ENCODE measurements at places on chromosomes 11 and 22.
A peak's percentile ranks its signal among the peaks of the same experiment; 100 is the strongest.

DNA sequence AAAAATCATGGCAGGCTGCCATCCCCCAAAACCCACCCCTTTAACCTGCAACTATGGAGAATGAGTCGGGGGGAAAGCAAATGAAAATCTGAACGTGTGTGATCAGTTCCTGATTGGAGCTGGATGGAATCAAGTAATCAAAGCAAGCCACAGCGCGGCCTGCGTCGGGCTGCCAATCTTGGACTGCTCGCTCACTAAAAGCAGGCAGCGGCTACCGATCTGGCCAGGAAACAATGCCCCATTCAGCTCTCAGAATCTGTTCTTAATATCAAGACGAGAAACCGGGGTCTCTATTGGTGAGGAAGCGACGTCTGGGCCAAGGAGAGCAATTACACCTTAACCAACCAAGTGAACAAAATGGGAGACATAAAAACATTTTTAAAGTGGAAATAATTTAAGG lies 472.2 kb downstream of the SOX6 start:
- no peak for DNase-seq

- DNase-seq, result no peak
These were observed 27.4 kb downstream of the SCUBE1 start for GRCh38 chr22:43315687-43316217.

GRCh38 chr11:63831326-63831725 lies 7.6 kb upstream of the MARK2 start:
- DNase-seq, result no peak

- no peak for DNase-seq
These were observed 265.3 kb downstream of the TBC1D22A start for GRCh38 chr22:47027766-47028165.

- DNase-seq, result no peak
These were observed 5.7 kb upstream of the CHRM1 start for GRCh38 chr11:62926680-62927455.

DNA sequence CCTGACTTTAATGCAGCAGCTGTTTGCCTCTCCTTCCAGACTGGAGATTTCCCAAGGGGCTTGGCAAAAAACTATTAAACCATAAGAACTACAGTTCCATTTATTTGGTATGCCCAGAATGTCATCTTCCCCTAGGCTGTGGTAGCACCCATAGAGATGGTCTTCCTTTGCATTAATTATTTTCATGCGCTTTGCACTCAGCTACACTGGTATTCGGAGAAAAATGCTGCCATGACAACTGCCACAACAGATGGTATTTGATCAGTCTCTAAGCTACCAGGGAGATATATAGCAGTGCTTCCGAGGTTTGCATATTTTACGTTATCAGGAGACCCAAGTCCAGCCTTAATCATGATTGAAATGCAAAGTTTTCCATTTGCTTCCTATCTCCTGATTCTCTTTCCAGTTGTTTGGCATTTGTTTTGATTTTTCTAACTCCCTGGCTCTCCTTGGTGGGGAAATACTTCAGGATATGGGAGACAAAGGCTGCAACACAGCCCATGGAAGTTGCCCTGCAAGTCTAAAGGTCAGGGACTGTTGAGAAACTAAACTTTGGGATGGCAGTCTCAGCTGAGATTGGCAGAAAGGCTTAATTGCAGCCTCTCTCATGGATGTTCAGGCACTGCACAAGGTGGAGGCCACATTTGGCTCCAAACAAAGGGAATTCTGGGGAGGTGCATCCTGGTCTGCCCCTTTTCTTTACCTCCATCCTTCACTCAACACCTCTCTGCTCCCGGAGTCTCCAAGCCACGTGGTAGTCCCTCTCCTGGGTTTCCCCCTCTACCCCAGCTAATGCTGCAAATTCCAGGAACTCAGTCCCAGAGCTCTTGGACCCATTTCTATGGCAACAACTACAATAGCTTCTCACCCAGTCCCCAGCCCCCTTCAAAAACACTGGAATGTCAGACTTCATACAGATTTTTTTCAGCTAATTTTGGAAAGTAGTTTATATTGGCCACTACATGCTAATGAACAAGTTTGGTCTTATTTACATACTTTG lies 151.8 kb downstream of the NAV2 start:
- peak; percentile 93 for DNase-seq

DNA sequence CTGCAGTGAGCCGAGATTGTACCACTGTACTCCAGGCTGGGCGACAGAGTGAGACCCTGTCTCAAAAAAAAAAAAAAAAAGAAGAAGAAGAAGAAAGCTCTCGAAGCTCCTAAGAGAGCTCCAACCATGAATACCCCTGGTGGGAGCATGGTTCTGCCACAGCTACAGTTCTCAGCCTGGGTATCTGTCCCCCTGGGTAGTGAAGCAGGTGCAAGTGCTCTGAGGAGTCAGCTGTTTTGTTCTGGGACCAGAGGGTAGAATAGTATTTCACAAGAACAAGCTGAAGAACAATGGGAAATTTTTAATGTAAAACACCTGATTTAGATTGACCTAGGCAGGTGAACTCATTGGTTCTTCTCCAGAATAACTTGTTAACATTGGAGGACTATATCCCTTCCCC lies 4.3 kb upstream of the HYOU1 start:
- DNase-seq, result no peak

DNA sequence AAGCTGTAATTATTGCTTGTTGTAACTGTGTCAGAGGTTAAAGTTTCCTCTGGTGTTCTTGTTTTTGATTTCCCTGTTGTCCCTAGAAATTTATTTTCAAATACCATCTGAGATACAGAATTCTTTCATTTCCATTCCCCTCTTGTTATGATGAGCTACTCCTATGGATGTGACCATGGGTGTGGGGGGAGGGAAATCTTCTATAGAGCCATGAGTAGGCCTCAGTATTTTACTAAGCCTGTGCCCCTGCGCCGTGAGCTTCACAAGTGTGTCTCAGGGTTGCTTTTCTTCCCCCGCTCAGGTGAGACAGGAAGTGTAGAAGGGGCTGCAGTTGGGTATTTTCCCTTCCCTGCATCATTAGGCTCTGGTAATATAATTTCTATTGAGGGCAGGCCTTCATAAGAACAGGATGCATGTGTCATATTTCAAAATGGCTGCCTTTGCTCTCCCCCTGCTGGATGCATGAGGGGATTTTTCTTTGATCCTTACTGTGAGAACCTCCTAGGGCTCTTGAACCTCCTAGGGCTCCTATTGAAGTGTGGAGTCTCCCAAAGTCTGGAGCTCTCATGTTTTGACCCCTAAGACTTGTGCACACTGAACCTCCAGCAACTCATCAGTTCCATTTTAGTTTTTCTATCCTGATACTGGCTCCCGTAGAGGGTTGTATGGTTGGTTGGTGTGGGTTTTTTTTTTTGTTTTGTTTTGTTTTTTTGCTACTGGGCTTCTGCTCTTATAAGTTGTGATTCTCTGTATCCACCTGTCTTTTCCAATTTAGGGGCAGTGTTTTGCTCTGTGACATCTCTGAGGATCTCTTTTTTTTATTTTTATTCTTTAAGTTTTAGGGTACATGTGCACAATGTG lies 658.2 kb downstream of the NTM start:
- peak; percentile 65 for DNase-seq

DNA sequence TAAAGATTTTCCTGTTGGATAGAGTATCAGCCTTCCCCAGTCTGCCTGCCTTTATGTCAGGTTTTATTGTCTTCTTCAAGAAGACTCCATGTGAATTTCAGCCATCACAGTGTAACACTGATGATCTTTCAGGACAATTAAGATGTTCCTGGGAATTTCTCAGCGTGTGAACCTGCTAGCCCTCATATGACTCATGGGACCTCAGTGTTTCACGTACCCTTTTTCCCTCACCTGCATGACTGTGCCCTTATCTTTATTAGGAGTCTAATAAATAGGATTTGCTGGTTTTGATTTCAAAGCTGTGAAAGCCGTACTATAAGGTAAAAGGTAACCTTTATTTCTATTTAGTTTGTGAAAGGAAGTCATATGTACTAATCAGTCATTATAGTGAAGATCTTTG lies 81.7 kb upstream of the MYO18B start:
- no peak for DNase-seq

GRCh38 chr11:95084509-95084908 lies 5.1 kb upstream of the ENDOD1 start:
- no peak for DNase-seq

DNA sequence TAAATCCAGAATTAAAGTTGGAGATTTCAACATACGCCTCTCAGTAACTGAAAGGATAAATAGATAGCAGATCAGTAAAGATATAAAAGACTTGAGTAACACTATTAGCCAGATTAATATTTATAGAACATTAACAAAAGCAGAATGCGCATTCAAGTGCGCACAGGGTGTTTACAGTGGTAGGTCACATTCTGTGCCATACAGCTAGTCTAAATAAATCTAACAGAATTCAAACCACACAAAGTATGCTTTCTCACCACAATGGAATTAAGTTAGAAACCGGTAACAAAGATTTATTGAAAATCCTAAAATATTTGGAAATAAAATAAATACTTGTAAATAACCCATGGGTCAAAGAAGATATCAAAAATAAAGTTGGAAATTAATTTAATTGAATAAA lies 341.0 kb downstream of the DYNC2H1 start:
- no peak for DNase-seq

GRCh38 chr11:43723617-43724016 lies 43.1 kb downstream of the HSD17B12 start:
- DNase-seq, result no peak

DNA sequence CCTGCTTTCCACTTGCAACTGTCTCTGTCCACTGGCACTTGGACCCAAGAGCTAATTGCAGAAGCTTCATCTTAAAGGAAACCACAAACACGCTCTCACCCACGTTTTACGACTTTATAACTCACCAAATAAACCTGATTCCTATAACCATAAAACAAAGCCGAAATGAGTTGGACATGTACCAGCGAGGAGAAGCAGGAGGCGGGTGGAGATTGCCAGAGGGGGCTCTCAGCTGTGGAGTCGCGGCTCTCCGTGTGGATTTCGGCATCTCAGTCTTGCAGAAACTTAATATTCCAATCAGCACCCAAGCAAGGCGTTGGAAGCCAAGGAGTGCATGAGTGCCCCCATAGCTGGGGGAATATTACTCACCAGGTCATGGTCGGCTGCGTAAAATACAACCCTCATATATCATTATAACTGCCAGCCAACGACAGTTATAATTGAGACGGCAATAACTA lies 483.6 kb downstream of the MN1 start:
- DNase-seq, result no peak

DNA sequence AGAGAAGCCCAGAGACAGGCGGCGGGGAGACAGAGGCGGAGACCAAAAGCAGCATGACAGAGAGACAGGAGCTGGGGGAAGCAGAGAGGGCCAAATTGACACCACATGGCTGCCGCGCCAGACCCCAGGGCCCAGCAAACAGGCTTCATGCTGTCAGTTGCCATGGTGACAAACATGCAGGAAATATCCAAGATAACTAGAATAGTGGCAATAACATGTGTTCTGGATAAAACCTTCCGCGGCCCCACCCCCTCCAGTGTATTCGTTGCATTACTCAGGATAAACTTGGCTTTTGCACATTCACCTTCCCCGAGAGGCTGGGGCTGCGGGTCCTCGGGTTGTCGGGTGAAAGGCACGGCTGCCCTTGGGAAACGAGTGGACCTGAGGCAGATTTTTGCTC lies 49.9 kb upstream of the CDON start:
- DNase-seq, result peak; percentile 93

- DNase-seq, result no peak
These were observed 42.1 kb downstream of the DKK3 start for GRCh38 chr11:11966354-11966741.

DNA sequence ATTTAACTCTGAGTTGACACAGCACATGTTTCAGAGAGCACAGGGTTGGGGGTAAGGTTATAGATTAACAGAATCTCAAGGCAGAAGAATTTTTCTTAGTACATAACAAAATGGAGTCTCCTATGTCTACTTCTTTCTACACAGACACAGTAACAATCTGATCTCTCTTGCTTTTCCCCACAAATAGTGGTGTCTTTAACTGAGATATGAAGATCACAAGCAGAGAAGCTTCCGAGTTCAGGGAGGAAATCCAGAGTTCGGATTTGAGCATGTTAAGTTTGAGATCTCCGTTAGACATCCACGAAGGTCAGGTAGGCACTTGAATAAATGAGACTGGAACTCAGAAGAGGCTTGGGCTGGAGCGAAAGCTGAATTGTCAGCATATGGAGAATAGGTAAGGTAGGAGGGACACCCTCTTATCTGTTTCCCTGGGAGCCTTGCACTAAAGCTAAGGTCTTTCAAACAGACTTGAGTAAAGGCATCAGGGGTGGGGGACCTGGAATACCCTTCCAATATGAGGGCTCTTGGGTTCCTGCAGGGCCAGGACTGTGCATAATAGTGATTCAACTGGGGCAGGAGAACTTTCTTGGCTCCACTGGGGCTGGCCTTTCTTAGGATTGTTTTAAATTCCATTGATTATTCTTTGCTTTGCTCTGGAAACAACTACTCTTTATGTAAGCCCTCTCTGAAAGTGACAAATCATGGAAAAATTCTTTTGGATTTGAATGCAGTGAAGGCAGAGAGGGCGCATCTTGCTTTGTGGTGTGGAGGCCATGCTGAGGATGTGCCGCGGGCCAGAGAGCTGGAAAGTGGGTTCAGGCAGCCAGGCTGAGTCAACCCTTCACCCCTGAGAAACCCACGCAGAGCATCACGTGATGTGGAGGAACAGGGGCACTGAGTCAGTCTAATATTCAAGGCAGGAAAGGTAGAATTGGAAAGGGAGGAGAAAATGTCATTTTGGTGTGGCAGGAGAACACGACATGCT lies 62.7 kb upstream of the AMPD3 start:
- peak; percentile 80 for DNase-seq

- DNase-seq, result peak; percentile 2
These were observed 126.5 kb downstream of the VPREB1 start for GRCh38 chr22:22371031-22371541.

- DNase-seq, result no peak
These were observed 43.5 kb downstream of the MYH9 start for GRCh38 chr22:36344106-36344827.

DNA sequence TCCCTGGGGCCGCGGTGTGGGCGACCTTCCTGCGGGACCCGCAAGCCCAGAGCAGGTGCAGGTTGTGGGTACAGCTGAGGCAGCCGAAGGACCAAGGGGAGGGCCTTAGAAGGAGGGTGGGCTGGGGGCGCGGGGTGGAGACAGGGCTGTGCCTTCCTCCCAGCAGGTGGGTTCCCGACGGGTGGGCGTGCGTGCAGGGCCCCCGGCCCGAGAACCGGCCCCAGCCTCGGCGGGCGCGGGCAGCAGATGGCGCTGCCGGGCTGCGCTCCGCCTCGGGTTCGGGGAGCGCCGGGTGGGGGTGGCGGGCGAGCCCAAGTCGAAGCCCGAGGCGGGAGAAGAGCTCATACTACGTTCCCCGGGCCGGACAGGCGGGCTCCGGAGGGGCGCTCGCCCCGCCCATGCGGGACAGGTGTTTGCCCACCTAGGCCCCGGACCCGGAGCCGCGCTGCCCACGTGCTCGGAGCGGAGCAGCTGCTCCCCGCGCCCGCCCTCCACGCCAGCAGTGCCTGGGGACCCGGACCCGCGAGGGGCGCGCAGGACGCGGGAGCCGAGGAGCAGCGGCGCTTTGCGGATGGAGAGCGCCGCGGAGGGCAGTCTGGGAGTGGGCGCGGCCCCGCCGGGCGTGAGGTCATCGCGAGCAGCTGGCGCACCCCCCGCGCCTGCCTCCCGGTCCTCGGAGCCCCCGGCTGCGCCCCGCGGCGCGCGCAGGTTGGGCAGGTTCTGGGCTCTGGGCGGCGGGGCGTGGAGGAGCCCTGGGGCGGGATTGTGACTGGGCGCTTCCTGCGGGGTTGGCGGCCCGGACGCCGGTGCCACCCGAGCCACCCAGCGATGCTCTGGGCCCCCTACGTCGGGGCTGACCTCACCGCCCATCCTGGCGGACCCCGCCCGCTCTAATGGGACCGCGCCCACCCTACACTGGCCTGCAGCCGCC lies 25.3 kb downstream of the DUSP8 start:
- DNase-seq, result peak; percentile 31

All from fibroblast of skin of scalp (primary cell).